ENCODE measurements at places on chromosomes 6 and 20.

DNA sequence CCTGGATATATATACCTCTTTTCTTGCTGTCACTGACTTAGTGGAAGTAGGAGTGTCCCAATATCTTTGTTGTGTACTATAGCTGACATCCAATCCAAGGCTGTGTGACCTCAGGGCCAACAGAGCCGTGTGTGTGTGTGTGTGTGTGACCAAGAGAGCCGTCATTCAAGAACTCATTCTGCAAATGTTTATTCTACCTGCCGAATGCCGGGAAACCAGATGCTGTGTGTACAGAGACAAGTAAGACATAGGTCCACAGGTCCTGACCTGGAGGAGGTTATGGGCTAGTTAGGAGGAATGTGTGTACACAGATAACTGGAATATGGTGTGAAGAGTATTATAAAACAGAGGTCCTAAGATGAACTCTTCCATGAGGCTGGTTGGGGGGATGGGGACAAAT, 190.0 kb downstream of the DHX35 start:
- H3K36me3 ChIP-seq = no peaks in the 10 kb centered on the region
- no peak overlapping the region for H3K27ac ChIP-seq
- no peak overlapping the region for H3K4me3 ChIP-seq
- peaks cover 29% of the 10 kb centered on the region for H3K27me3 ChIP-seq
- H3K4me1 ChIP-seq = no peaks in the 10 kb centered on the region

DNA sequence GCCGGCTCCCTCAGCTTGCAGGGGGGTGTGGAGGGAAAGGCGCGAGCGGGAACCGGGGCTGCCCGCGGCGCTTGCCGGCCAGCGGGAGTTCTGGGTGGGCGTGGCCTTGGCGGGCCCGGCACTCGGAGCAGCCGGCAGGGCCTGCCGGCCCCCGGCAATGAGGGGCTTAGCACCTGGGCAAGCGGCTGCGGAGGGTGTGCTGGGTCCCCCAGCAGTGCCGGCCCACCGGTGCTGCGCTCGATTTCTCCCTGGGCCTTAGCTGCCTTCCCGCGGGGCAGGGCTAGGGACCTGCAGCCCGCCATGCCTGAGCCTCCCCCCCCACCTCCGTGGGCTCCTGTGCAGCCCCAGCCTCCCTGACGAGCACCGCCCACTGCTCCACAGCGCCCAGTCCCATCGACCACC, 514.5 kb upstream of the GJE1 start:
- H3K27me3 ChIP-seq = no peaks in the 10 kb centered on the region
- H3K36me3 ChIP-seq = no peaks in the 10 kb centered on the region
- no peaks in the 10 kb centered on the region for H3K4me1 ChIP-seq
- H3K4me3 ChIP-seq = no peak overlapping the region
- no peak for DNase-seq
- no peak overlapping the region for H3K27ac ChIP-seq

DNA sequence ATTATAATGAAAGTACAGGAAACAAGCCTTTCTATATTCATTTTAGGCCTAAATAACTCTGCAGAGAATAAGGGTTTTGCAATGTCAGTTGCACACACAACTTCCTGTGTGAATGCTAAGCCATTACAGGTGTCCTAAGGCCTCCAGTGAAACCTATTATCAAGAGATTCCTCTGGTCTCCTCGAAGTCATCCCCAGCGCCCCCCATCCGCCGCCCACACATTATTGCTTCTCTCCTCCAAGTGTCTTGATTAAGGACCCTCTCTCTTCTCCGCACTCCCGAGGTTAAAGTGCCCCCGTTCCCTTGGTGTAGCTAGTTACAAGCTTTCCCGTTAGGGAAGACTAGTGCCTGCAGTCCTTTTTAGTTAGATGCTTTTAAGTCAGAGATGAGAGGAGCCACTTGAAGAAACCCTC, 1.3 kb downstream of the HIVEP2 start:
- H3K27me3 ChIP-seq = no peaks in the 10 kb centered on the region
- DNase-seq = peak; percentile 70
- peak overlapping the region; percentile 99 for H3K27ac ChIP-seq

DNA sequence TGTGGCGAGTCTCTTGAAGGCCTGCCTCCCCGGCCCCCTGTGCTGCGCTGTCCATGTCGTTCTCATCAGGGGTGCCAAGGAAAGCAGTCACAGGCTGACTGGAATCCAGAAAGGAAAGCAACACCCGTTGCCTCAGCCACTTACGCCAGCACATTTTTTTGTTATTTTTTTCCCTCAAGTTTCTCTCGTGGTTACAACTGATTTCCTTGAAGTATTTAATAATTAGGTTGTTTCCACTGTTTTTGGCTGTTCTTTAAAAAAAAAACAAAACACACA, 17.9 kb upstream of the SLC22A1 start:
- peaks cover 85% of the 10 kb centered on the region for H3K36me3 ChIP-seq
- no peak overlapping the region for H3K27ac ChIP-seq
- DNase-seq = no peak
- H3K4me3 ChIP-seq = no peak overlapping the region
- H3K27me3 ChIP-seq = no peaks in the 10 kb centered on the region
- peaks cover 24% of the 10 kb centered on the region for H3K4me1 ChIP-seq

GRCh38 chr6:121033091-121033490, 301.2 kb downstream of the TBC1D32 start:
- H3K4me3 ChIP-seq = no peak overlapping the region
- H3K27me3 ChIP-seq = no peaks in the 10 kb centered on the region
- DNase-seq = no peak
- no peaks in the 10 kb centered on the region for H3K4me1 ChIP-seq
- no peak overlapping the region for H3K27ac ChIP-seq

- DNase-seq = no peak
- no peaks in the 10 kb centered on the region for H3K36me3 ChIP-seq
- no peak overlapping the region for H3K27ac ChIP-seq
- H3K4me1 ChIP-seq = peaks cover 6% of the 10 kb centered on the region
- peaks cover 6% of the 10 kb centered on the region for H3K27me3 ChIP-seq
These were observed 139.6 kb upstream of the DTNBP1 start for GRCh38 chr6:15802466-15802865.

DNA sequence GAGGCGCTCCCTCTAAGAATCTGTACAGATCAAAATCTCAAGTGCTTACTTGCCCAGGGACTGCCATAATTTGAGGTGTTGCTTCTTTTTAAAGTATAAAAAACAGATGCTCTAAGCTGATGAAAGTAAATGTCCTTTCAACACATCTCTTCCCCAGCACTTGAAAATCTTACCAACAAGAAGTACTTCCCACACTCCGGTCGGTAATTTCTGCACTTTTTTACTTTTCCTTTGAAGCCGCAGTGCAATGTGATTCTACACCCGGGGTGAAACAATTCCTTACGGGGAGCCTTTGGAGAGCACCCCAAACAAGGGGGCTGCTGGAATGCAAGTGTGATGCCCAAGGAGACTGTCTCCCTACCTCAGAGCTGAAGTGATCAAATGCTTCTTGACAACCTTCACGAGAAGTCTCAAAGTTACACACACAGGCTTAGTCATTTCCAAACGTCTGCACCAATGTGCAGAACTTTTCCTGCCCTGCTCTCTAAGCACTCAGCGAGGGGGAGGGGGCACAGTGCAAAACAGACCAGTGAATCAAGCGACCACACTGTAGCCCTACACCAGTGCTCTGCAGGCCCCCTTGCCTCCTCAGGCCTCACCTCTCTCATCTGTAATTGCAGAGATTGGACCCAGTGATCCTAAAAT, 56.7 kb downstream of the ATXN1 start:
- peaks cover 6% of the 10 kb centered on the region for H3K36me3 ChIP-seq
- H3K4me3 ChIP-seq = peak overlapping the region; percentile 79
- H3K27me3 ChIP-seq = no peaks in the 10 kb centered on the region
- peak overlapping the region; percentile 91 for H3K27ac ChIP-seq

DNA sequence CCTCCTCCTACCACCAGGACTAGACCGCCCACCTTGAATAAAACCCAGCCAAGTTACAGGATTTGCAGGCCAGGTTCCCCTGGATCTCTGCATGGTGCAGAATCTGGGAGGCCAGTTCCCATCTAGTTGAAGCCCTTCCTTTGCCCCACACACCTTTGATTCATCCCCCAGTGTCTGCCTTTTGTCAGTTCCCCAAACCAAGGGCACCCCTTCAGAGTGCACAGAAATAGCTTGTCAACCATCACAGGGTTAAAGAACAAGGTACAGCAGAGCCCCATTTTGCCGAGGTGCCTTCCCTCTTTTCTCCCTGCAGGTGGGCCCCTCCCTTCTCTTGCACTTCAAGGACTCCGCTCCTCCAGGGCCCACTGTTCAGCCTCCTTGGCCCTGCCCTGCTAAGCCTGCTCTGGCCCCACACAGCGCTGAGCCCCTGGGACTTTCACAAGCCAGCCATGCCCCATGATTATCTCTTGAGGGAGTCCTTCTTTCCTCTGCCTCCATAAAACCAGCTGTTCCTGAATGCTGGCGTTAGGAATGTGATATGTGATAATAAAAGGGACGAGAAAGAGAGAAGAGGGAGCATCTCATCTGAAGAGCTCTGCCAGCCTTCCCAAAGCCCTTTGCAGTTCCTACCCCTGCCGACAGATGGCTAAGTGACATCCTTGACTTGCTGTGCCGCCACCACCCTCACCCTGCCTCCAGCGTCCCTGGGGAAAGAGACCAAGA, 280.3 kb downstream of the CDC5L start:
- H3K36me3 ChIP-seq = no peaks in the 10 kb centered on the region
- peak; percentile 60 for DNase-seq
- no peak overlapping the region for H3K4me3 ChIP-seq
- H3K27ac ChIP-seq = no peak overlapping the region
- peaks cover 5% of the 10 kb centered on the region for H3K27me3 ChIP-seq

GRCh38 chr6:66902457-66902856, 1195.4 kb upstream of the EYS start:
- H3K27ac ChIP-seq = no peak overlapping the region
- no peaks in the 10 kb centered on the region for H3K4me1 ChIP-seq

- peaks cover 4% of the 10 kb centered on the region for H3K4me1 ChIP-seq
- H3K36me3 ChIP-seq = no peaks in the 10 kb centered on the region
- no peak overlapping the region for H3K4me3 ChIP-seq
- no peaks in the 10 kb centered on the region for H3K27me3 ChIP-seq
- no peak overlapping the region for H3K27ac ChIP-seq
- DNase-seq = no peak
These were observed 106.6 kb upstream of the BTN3A2 start for GRCh38 chr6:26258212-26258977.

DNA sequence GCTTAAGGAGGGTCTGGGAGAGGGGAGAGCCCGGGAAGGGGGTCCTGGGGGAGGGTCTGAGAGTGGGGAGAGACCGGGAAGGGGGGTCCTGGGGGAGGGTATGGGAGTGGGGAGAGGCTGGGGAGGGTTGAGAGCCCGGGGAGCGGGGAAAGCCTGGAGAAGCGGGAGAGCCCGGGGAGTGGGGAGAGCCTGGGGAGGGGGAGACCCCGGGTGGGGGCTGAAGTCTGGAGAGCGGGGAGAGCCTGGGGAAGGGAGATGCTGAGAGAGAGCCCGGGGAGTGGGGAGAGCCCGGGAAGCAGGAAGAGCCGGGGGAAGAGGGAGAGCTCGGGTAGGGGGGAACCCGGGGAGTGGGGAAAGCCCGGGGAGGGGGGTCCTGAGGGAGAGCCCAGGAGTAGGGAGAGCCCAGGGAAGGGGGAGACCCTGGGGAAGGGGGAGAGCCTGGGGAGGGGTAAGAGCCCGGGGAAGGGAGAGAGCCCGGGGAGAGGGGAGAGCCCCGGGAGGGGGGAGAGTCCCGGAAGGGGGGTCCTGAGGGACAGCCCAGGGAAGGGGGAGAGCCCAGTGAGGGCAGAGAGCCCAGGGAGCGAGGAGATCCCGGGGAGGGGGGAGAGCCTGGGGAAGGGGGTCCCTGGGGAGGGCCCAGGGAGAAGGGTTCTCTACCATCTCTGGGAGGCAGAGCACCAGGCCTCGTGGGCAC, 148.5 kb downstream of the SYNDIG1 start:
- no peak overlapping the region for H3K4me3 ChIP-seq
- no peaks in the 10 kb centered on the region for H3K4me1 ChIP-seq
- H3K36me3 ChIP-seq = no peaks in the 10 kb centered on the region
- no peak overlapping the region for H3K27ac ChIP-seq
